ENCODE measurements at places on chromosomes 1 and 21. TPM values are rescaled to one million over a fixed set of nuclear protein-coding genes. Genes with fewer than 3 reads are reported as not detected.

Gene ATP6V1G3
- total RNA-seq, result 0.84 TPM

DNA sequence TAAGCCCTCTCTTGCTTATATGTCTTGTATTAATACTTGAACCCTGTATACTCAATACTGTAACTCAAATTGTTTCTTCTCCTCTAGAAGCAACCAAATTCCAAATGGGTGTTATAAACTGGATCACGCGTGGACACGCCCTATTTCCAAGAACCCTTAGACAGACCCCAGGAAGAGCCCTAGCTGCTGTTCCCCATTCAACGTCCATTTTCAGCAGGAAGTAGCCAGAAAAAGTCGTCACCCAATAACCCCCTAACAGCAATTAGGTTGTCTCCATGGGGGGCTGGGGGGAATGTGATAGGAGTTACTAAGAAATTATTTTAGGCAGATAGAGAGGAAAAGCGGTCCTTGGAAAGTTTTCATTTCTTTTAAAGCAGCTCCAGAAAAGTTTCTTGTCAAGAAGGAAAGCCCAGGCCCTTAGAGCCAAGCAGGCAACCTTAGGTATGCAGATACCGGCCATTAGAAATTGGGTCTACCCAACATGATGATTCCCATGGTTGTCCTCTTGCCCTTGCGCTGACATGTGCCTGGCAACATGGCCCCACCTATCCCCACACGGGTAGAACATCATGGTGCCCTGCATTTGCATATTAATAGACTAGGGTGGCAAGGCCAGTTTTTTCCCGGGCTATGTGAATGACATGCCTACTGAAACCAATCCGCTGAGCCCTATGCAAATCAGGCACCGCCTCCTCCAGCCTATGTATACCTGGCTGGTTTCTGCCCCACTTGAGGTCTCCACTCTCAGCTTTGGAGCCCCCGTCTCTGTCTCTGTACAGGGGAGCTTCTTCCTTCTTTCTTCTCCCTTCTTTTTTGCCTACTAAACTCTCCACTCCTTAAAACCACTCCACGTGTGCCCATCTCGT is 4.0 kb upstream of the CD46 start:
- no peak for DNase-seq

- no peak for DNase-seq
Observed at GRCh38 chr21:45551783-45552695, 9.8 kb upstream of the SLC19A1 start.

- no peak for DNase-seq
Observed at GRCh38 chr21:46416551-46416950, 42.1 kb upstream of the DIP2A start.

DNA sequence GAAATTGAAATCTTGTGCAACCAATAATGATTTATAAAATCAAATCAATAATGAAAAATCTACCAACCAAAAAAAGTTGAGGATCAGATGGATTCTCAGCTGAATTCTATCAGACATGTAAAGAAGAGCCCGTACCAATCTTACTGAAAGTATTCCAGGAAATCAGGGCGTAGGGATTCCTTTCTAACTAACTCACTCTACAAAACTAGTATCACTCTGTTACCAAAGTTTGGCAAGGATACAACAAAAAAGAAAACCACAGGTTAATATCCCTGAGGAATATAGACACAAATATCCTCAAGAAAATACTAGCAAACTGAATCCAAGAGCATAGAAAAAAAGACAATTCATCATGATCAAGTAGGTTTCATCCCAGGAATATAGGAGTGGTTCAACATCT is 52.8 kb upstream of the ADGRL4 start:
- DNase-seq, result no peak

DNA sequence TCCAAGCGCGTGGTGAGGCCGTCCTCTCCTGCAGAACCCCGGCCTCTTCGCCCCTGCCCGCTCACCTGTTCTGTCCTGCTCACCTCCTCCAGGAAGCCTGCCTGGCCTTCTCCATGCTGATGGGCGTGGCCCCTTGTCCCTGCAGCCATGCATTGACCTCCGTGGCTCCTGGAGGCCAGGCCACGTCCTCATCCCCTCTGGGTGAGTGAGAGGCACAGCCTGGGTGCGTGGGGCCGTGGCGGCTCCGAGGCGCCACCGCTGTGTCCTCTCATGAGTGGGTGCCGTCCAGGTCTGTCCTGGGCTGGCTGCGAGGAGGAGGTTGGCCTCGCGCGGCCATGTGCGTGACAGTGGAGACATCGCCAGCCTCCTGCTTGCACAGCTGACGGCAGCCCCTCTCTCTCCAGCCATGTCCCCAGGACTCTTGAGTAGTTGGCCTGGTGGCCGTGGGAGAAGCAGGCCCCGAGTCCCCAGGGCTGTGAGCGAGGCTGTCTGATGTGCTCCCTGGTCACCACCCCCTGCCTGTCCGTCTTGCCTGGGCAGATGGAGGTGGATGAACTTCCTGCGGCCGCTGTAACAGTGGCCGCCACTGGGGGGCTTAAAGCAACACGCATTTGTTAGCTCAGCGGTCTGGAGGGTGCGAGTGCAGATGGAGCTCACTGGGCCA is 58.1 kb downstream of the PRKCZ start:
- peak; percentile 34 for DNase-seq

GRCh38 chr1:167118188-167118587 is 24.3 kb downstream of the STYXL2 start:
- no peak for DNase-seq

- no peak for DNase-seq
Observed at GRCh38 chr1:54970901-54971300, 9.5 kb upstream of the TMEM61 start.

GRCh38 chr1:222654849-222655248 is 37.0 kb downstream of the MIA3 start:
- DNase-seq, result peak; percentile 22

DNA sequence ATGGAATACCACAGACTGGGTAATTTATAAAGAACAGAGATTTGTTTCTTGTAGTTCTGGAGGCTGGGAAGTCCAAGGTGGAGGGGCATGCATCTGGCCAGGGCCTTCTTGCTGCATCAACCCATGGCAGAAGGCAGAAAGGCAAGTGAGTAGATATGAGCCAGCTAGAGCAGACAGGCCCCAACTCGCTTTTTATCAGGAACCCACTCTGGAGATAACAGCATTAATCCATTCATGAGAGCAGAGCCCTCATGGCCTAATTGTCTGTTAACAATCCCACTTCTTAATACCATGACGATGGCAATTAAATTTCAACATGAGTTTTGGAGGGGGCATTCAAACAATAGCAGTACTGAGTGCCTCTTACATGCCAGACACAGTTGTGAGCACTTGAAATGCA is 87.2 kb upstream of the SOX13 start:
- no peak for DNase-seq
